Activated naive CD8-positive, alpha-beta T cell treated with anti-CD3 and anti-CD28 coated beads, Interleukin-2, amount 50 U/mL, for 16 hours (primary cell): ENCODE measurements at places on chromosomes 12 and 14.

GRCh38 chr12:68175557-68176061 lies 16.1 kb upstream of the IFNG start:
- peak; percentile 15 for DNase-seq

GRCh38 chr12:76916170-76916540 lies 37.3 kb upstream of the CSRP2 start:
- DNase-seq: no peak

DNA sequence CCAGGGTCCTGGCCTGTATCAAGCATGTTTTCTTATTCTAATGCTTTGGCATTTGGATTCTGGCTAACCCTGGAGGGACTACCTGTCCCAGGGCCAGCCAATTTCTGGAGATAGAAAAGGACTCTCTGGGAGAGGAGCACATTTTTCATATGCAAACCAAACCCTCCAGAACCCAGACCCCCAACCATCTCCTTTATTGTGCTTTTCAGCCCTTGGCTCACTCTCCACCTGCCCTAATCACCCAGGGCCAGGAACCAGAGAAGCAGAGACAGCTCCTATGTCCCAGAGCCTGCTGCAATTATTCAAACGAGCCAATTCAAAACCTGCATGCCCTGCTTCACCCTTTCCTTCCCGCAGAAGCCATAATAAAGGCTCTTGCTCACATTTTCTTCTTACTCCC lies 23.8 kb downstream of the HSPB8 start:
- no peak for DNase-seq

GRCh38 chr14:102984336-102985102 lies 62.1 kb downstream of the AMN start:
- no peak for DNase-seq

DNA sequence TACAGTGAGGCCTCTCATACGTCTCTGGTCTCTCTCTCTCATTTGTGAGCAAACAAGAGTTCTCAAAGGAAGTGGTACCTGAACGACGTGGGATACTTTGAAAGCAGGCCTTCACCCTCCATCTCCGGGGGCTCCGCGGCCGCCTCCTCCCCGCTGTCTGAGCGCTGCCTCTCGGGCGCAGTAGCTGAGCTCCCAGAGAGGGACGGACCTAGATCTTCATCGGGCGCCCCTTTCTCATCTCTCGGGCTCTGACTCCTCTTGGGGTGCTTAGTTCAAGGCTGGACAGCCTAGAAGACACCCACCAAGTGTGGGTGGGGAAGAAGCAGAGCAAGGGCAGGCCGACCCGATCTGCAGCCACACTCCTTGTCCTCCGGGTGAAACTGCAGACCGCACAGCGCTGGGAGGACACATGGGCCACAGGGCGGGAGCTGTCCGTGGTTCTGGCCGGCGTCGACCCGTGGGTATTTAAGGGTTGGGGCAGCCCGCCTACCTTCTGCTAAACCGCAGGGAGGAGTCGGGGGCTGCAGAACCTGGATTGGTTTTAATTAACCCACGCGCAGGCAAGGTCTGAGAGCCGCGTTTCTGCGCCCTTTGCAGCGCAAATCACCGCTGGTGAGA lies 92.7 kb downstream of the PAH start:
- DNase-seq: no peak

GRCh38 chr14:104968153-104968527 lies 10.0 kb downstream of the AHNAK2 start:
- DNase-seq: no peak

DNA sequence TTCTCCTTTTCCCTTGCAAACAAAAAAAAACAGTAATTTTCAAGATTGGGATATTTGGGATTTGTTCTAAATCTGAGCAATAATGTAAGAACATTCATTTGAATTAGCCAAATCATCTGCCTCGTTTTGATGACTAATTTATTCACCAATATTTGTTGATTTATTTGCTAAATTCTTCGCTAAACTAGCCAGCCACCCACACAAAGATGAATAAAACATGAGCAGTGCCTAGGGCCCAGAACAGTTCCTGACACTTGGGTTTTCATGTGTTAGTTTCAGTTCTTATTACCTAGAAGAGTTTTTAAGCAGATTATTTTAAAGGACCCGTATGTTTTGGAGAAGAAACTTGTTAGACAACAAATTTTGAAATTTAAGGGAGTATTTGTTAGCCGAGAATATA lies 1.4 kb downstream of the ETNK1 start:
- DNase-seq: no peak

GRCh38 chr12:69575346-69575745 lies 9.9 kb upstream of the CCT2 start:
- no peak for DNase-seq

DNA sequence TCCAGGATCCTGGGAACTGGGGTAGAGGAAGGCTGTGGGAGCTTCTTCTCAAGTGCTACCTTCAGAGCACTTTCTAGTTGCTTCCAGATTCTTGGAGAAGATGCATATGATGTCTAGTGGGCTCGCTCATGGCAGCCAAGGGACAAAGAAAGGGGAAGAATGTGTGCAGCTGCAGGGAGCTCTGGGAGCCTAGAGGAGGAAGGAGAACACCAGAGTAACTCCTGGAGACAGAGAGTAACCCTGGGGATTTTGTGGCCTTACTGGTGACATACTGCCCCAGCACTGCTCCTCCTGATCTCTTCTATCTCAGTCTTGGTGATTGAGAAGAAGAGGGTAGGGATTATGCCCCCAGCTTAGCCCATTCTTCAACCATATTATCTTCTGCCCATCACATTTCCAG lies 10.3 kb upstream of the SP7 start:
- DNase-seq: no peak

DNA sequence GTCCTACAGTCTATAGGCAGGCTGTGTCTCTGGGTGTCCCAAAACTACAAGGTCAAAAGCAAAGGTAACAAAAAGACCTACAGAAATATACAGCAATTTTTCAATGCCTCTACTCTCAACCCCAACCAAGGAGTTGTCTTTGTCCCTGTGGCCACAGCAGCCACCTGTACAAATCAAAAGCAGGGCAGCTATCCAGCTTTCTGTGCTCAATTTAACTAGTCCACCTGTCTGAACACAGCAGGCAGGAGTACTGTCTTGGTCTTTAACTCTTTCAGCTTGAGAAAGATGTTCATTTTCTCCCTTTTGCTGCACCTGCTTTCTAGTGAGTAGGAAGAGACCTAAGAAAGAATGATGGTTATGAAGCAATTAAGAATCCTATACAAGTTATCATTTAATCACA lies 19.7 kb downstream of the GDF11 start:
- no peak for DNase-seq

GRCh38 chr12:53418221-53418620 lies 5.4 kb upstream of the AMHR2 start:
- no peak for DNase-seq

DNA sequence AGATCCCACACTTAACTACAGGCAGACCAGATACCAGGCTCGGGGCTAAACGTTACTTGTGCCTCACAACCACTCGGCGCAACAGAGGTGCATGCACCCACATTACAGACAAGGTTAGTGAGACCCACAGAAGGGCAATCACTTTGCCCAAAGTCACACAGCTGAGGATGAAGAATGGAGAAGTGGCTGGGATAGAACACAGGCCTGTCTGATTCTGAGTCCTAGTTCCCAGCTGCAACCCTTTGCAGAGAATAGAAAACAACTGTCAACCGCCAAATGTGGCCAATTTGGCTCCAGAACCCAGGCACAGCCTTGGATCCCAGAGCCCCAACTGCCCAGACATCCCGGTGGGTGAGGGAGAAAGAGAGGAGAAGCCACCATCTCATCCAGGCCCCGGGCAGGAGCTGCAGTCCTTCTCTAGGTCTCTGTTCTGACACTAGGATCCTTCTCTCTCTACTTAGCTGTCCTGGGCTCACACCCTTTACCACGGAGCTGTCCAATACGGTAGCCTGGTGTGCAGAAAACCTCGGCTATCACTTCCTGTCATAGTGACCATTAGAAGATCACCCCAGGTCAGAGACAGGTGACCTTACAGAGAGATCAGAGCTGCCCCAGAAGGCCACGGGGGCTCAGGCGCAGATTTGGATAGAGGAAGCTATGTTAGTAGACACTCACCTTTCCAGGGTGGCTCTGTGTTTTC lies 59.1 kb downstream of the FAM222A start:
- no peak for DNase-seq

DNA sequence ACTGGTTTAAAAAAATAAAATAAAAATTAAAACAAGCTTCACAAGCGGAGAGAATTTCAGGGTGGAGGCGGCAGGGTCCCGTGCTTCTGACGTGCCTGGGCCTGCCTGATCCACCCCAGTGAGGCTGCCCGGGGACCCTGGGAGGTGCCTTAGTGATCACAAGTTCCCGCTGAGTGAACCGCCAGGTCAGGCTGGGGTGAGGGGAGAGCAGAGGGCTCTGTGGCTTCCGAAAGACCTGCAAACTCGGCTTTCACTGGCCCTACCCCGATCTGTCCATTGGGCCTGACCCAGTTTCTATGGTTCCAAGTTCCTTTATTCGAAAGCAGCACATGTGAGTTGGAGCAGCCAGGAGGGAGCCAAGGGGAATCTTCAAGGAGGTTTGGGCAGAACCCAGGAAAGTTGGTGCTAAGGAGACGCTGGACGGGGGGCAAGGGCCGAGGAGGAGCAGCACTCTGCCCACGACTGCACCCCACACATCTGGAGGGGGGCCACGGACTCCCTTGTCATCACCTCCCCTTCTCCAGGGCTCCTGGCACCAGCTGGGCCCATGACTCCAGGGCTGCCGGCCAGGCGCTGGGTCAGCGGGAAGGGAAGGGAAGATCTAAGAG lies 12.9 kb downstream of the MMP14 start:
- no peak for DNase-seq

DNA sequence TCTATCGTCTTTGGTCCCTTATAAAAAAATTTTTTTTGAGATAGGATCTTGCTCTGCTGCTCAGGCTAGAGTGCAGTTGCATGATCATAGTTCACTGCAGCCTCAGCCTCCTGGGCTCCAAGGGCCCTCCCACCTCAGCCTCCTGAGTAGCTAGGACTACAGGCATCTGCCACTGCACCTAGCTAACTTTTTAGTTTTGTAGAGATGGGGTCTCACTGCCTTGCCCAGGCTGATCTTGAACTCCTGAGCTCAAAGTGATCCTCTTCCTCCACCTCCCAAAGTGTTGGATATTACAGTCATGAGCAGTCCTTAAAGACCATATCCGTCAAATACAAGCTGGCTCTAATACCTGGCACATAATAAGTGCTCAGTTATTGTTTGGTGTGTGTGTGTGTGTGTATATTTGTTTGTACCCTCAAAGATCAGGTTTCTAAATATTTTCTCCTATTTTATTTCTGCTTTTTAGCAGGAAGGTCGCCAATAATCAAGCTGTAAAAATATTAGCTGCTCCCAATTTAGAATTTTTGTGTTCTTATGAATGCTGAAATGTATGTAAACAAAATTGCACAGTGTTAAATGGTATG lies 30.5 kb downstream of the SRGAP1 start:
- no peak for DNase-seq

DNA sequence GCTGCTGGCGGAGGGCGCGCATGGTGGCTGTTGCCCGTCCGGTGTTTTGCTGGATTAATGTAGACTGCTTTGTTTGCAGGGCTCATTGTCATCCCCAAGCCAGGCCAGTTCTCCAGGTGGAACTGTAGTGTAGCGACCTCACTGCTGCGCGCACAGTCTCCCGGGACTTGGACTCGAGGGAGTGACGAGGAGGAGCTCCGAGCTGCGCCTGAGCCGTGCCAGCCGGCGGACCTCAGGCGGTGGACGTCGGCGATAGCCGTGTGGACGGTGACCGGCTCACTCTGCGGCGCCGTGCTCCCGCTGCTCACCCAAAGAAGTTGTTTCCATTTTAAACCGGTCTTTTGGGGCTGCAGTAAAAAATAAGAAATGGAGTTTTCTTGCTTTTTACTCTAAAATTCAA lies 82.2 kb downstream of the MOK start:
- DNase-seq: no peak

- no peak for DNase-seq
These were observed 29.4 kb downstream of the CCER1 start for GRCh38 chr12:90925562-90925961.

GRCh38 chr14:23071921-23072539 lies 14.7 kb upstream of the CDH24 start:
- DNase-seq: no peak

DNA sequence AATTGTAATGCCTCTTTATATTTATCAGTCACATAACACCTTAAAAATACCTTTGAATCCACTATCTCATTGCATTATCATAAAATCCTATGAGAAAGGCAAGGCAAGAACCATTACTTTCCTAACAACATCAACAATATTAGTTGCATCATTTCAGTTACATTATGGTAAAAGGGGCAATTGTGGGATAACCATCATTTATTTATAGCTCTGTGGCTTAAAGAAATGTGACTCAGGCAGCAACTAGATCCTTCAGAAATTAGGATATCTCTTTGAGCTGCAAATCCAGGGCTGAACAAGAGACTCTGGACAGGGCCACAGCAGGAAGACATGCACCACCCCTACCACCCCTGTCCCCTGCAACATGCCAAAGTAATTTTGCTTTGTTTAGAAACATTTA lies 36.4 kb downstream of the EPS8 start:
- no peak for DNase-seq

- DNase-seq: no peak
These were observed 6.4 kb downstream of the STX2 start for GRCh38 chr12:130832561-130833209.

GRCh38 chr14:55964821-55965220 lies 153.4 kb upstream of the PELI2 start:
- DNase-seq: no peak

DNA sequence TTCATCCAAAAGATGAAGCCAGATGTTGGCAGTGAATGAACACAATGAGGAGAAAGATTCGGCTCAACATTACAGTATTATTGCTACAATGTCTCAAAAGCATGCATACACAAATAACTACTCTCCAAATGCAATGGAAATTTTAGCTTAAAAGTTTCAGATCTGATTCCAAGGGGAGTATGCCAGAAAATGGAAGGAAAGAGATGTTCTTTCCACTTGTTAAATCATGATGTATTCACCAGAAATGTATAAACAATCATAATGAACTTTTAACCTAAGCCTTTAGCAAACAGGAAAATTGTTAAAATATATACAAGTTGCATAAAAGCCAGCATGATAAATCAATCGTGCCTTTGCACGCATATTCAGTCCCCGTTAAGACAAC lies 62.1 kb downstream of the SH2B3 start:
- no peak for DNase-seq

- no peak for DNase-seq
These were observed 18.1 kb downstream of the ARPC3 start for GRCh38 chr12:110431957-110432587.

GRCh38 chr14:21978184-21978998 lies 304.8 kb upstream of the OR4E1 start:
- DNase-seq: peak; percentile 10

DNA sequence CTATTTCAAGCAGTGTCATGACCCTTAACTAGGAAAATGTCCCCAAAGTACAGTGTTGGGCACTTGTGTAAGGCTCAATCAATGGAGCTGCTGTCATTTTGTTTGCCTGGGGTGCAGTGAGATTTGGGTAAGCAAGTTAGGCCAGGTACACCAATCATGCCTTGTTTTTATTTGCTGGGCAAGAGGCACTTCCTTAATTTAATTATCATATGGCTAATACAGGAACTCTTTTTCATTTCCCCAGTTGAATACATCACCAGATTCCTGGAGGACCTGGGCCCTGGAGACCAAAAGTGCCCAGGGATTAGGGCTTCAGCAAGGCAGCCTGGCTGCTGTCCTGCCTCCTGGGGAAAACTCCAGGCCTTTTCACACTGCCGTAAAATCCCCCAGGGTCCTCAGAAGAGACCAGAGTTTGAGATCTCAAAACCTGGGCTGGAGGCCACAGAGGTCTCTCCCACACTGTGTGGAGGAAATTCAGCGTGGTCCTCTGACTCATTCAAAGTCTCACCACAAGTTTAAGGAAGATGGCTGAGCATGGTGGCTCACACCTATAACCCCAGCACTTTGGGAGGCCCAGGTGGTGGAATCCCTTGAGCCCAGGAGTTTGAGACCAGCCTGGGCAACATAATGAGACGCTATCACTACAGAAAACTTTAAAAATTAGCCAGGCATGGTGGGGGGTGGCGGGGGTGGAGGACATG lies 28.4 kb upstream of the FOXN3 start:
- no peak for DNase-seq
